ENCODE measurements at places on chromosomes 11 and 22.

- DNase-seq = no peak
Observed at GRCh38 chr11:118658429-118659313, 20.8 kb downstream of the TREH start.

DNA sequence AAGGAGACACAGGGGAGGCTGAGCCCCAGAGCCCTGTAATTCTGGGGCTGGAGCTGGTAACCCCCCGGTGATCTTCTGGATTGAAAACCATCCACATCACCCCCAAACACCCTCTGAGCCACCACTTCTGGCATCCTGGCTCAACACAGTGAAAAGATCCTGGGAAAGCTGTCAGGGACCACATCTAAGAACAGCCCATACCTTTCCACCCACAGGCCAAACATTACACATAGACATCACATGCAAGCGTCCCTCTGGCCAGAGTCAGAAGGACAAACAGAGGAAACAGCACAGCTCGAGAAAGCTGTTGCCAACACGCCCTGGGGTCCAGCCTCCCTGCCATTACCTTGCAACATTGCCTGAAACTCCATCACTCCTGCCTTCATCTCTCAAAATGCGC is 469.5 kb downstream of the SOX6 start:
- no peak for DNase-seq

DNA sequence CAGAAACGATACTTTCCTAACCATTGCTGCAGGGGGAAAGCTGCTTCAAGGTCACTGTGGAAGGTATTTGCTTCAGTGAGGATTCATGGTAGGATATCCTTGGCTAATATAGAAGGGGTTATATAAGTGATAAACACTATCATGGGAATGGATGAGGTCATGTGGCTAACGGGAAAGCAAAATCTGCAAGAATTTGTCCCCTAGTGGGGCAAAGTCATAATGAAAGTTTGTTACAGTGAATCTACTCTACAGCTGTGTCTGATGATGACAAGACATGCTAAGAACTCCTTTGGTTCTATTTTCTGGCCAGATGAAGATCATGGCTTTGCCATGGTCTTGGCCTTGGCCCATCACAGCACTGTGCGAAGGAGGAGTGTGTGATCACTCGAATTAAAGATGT is 13.8 kb downstream of the MMP20 start:
- no peak for DNase-seq

- DNase-seq = no peak
Observed at GRCh38 chr11:131056036-131056435, 139.8 kb upstream of the SNX19 start.

- DNase-seq = no peak
Observed at GRCh38 chr11:134170177-134170918, 53.4 kb downstream of the NCAPD3 start.

DNA sequence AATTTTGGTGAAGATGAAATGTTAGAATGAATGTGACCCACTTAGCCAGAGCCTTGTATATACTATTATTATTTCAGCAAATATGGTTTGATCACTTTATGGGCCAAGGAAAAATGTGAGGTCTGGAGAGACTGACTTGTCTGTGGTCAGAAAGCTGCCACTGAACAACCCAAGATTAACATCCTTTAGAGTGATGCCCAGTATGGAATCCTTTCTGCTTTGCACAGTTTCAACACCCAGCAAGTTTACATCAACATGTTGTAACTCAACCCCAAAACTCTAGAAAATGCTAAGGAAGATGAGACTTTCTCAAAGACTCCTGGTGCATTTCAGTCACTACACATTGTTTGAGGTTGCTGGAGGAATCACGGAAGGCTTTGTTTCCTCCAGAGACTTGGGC is 107.7 kb downstream of the SNX19 start:
- DNase-seq = no peak

GRCh38 chr11:126404367-126404766 is 48.9 kb downstream of the ST3GAL4 start:
- no peak for DNase-seq

GRCh38 chr11:126465573-126466188 is 110.2 kb downstream of the ST3GAL4 start:
- no peak for DNase-seq

DNA sequence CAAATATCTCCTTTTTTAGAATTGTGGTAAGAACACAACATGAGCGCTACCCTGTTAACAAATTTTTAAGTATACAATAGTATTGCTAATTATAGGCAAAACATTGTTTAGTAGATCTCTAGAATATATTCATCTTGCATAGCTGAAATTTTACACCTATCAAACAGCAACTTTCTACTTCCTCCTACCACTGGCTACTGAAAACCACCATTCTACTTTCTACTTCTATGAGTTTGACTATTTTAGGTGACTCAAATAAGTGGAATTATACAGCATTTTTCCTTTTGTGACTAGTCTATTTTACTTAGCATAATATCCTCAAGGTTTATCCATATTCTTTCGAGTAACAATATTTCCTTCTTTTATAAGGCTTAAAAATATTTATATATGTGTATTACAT is 128.4 kb downstream of the FAM76B start:
- no peak for DNase-seq

- DNase-seq = no peak
Observed at GRCh38 chr22:27257987-27258386, 543.6 kb downstream of the MN1 start.

- DNase-seq = no peak
Observed at GRCh38 chr11:27084518-27084917, 43.9 kb downstream of the BBOX1 start.

GRCh38 chr11:68950762-68951161 is 30.0 kb downstream of the MRGPRD start:
- DNase-seq = no peak

DNA sequence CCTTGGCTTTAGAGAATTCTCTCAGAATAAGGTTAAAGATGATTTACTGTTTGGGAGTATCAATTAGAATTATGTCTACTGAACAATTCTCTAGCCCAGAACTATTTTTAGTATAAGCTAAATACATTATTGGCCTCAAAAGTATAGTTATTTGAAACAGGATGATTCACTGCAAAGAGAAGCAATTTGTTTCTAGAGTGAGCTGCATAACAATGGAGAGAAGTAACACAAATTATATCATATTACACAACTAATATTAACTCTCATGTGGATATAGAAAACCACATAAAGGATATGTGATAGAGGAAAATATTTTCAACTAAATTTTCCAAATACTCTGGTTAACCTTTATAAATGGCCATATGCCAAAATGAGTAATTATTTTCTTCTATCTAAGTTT is 24.9 kb downstream of the PGM2L1 start:
- no peak for DNase-seq

- no peak for DNase-seq
Observed at GRCh38 chr11:62644220-62644619, 2.2 kb downstream of the GANAB start.

DNA sequence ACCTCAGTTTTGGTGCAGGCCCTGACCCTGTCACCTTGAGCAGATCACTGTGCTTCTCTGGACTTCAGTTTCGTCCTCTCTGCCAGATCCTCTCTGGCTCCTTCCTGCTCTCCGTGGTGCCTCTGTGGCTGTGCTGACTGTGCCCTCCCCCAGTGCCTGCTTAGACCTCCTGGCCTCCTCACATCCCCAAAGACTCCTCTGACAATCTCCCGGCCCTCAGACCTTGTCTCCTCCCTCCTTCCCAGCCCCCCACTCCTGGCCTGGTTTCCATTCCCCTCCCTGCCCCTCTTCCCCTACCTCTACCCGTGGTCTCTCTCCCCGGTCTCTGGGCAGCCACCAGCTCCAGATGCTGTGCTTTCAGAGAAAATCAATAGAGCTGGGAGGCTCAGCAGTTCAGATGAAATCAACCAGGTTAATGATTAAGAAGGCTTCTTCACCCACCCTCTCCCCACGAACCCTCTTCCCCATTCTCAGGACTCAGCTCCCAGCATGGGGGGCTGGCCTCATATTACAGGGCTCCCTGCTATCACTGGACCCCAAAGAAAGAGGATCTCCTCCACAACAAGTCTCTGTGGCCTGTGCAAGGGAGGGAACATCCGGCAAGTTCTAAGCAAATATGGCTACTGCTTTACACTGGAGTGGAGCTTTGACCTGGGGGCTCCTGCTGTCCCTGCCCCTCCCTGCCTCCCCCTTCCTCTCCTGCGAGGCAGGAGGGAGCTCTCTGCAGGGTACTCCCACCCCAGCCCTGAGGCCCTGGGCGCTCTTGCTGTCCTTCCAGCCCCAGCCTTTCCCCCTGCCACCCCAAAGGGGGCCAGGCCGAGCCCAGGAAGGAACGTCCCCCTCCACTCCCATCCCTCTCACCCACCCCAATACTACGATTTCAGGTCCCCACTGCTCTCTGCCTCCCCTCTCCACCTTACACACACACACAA is 8.5 kb downstream of the BACE1-AS start:
- DNase-seq = no peak

DNA sequence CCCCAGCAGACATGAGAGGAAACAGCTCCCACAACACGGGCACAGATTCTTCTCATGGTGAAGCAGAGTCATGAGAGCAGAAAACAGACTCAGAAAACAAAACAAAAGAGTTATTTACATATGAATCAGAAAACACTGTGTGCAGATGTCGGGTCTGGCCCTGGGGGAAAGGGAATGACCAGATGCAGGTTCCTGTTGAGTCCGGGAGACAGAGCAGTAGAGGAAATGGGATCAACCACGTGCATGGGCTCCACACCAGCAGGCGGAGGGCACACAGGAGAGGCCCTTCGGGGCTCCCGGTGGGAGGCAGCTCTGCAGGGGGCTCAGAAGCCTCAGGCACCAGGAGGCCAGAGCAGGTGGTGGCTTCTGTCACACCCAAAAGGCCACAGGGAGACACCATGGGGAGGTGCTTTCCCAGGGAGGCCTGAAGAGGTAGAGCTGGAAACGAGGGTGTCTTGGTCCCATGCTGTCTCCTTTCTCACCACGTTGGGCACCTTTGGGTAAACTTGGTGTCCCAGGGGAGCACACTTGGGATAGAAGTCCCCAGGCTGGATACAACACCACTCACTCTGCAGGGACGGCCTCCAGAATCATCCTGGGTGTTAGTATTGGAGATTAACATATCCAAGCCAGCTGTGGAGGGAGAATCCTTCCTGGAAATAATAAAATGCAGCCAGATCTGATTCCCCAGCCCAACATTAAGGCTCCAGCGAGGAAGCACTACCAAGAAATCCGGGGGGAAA is 764.7 kb downstream of the BRD1 start:
- DNase-seq = no peak

DNA sequence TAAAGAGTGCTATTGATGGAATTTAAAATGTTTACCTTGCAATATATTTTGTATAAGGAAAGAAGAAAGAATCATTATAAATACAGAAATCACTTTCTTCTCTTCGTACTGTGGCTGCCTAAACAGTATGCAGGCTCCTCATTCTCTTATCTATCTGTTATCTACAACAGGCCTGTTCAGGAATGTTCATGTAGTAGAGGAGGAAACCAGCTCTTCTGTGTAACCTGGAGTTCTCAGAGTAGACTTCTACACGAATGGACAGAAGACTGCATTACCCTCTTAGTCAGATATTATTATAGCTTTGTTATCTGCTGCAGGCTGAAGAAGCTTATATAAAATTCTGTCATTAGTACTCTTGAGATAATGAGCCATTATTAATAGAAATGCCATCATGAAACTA is 1225.9 kb upstream of the CNTN5 start:
- DNase-seq = no peak

DNA sequence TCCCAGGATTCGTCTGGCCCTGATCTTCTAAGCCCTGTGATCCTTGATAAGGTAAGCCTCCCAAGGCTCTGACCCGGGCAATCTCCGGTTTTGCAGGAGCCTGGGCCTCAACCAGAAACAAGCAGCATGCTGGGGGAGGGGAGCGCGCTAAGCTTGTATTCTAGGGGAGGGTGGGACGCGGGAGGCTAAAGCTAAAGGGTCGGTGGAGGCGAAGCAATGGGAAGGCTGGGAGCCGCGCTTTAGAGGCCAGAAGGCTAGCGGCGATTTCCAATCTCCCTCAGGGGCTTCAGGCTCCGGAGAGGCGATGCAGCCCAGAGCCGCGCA is 753 bp downstream of the PTPN5 start:
- no peak for DNase-seq

- DNase-seq = no peak
Observed at GRCh38 chr11:36228689-36229088, 60.5 kb downstream of the COMMD9 start.

DNA sequence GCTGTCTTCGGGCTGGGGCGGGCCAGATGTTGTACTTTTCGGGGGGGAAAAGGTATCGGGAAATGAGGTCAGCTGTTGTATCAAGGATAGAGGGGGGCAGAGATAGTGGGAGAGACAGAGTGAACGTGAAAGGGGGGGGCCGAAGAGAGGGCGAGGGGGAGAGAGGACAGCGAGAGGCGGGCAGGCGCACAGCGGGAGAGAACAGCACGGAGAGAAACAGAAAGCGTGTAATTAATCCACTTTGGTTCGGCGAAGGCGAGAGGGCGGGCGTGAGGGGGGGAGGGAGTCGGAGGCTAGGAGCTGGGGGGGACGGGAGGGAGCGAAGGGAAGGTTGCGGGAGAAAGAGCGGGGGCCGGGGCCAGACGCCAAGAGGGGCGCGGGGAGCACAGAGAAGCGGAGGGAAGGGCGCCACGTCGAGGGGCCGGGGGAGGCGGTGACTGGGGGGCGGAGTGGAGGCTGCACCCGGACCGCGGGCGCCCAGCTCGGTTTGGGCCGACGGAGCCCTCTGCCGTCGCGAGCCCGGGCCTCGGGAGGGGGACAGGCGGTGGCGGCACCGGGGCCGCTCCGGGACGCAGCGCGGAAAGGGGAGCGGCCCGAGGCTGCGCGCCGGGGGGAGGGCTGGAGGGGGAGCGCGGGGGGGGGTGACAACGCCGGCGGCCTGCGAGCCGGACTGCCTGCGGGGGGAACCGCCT is 612 bp downstream of the IGF2 start:
- DNase-seq = no peak

- DNase-seq = no peak
Observed at GRCh38 chr11:2519517-2519861, 74.7 kb downstream of the KCNQ1 start.

DNA sequence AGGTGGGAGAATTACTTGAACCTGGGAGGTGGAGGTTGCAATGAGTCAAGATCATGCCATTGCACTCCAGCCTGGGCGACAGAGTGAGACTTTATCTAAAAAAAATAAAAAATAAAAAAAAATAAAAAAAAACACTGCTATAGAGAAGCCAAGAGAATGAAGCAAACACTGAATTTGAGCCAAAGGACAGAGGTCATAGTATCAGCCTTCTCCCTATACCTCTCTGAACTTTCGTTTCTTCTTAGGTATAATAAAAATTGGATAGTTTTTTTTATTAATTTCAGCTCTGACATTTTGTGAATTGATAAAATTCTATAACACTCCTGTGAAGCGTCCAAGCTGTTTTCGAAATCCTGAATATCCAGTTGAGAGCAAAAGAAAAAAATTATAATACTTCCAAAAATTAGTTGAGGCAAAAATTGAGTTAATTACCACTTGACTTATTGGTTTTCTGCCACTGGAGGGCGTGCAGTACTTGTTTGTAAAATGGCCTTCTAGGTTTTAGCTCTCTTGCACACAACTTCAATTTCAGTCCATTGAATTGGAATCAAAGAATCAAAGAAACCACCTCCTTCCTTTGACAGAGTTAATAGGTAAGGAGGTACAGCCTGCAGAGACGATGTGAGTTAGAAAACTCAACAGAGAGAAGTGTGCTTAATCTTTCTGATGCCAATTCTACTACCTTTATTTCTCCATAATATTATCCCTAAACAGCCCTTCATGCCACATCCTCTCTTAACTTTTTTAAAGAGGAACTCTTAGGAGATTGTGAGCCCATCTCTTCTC is 143.2 kb downstream of the BBOX1 start:
- DNase-seq = peak; percentile 40
